ENCODE measurements at places on chromosomes 4 and X.

- no peak for DNase-seq
These were observed 3.0 kb downstream of the FBXL5 start for GRCh38 chr4:15652191-15652590.

- DNase-seq, result no peak
These were observed 178.6 kb downstream of the ZNF674 start for GRCh38 chrX:46366381-46367207.

- no peak for DNase-seq
These were observed 35.9 kb upstream of the PPA2 start for GRCh38 chr4:105509714-105510113.

DNA sequence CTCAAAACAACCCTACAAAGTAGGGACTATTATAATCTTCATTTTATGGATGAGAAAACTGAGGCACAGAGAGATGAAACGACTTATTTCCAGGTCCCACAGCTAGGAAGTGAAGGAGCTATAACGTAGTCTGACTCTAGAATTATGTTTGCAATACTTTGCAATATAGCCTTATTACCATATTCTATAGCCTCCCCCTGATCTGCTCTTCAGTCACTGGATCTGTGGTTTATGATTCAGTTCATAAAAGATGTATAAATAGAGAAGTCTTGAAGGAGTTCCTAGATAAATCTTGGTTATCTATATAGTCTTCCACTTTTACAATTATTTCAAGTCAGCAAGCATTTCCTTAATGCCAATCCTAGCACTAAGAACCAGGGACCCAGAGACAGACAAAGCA lies 57.5 kb downstream of the OPHN1 start:
- DNase-seq, result no peak

- DNase-seq, result no peak
These were observed 251.7 kb downstream of the MAPK10 start for GRCh38 chr4:86108137-86108536.

- DNase-seq, result no peak
These were observed 43.8 kb upstream of the WDR1 start for GRCh38 chr4:10160281-10160856.
